ENCODE measurements at places on chromosomes 7 and 10.

- no peak for DNase-seq
Measured at GRCh38 chr7:84085147-84085546, 109.4 kb downstream of the SEMA3A start.

GRCh38 chr10:97538839-97539238 is 33.7 kb upstream of the ANKRD2 start:
- DNase-seq = no peak

- DNase-seq = no peak
Measured at GRCh38 chr7:135238112-135238744, 4.6 kb downstream of the STRA8 start.

DNA sequence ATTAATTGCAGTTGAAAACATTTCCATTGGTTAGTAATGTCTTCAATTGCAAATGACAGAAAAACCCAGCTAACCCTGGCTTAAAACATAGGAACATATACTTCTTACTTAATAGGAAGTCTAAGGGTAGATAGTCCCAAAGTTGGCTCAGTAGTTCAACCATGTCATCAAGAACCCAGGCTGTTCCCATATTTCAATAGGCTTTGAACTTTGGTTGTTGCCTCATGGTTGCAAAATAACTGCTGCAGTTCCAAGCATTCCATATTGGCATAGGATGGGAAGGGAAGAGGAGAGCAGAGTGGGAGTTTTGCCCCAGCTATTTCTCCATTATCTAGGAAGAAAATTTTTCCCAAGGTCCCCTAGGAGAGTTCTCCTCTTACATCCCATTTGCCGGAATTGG is 81.4 kb upstream of the EEPD1 start:
- DNase-seq = no peak

DNA sequence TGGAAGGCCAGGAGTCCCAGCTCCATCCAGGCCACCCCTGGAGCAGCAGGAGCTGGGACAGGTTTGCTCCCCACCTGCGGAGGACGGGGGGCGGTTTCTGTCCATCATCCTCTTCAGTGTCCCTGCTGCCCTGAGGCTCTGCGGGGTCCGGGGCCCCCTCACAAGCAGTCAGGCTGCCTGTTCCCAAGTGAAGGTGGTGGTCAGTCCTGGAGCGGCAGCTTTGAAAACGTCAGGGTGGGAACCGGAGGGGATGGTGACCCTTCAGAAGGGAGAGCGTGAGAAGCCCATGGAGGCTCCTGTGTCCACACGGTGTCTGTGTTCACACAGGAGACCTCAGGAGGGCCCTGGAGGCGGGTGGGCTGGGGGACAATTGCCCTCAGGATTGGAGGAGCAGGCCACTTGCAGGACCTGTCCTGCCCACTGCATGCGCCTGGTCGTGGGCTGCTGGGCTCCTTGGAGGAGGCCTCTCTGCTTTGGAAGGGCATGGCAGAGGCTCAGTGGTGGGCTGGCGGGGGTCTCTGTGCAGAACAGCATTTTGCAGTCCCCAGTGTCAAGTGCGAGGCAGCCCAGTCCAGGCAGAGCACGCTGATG is 49.3 kb upstream of the INPP5A start:
- DNase-seq = no peak

DNA sequence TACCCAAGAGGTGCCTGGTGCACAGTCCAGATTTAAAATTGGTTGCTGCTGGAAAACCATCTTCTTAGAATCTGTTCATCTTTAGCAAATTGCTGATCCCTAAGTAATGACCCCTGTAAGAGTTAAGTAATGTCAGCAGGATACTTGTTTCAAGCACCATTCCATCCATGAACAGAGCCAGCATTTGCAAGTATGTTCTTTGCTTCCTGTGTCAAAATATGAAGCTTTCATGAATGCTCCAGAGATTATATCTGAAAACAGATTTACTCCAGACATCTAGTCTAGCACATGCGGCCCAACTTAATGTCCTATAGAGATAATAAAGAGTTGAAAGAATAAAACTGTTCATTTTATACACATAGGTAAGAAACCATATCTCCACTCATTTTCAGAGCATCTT is 98.7 kb upstream of the ZNF438 start:
- no peak for DNase-seq

Data from kidney capillary endothelial cell (primary cell).